ENCODE measurements at places on chromosomes 5 and 9.

DNA sequence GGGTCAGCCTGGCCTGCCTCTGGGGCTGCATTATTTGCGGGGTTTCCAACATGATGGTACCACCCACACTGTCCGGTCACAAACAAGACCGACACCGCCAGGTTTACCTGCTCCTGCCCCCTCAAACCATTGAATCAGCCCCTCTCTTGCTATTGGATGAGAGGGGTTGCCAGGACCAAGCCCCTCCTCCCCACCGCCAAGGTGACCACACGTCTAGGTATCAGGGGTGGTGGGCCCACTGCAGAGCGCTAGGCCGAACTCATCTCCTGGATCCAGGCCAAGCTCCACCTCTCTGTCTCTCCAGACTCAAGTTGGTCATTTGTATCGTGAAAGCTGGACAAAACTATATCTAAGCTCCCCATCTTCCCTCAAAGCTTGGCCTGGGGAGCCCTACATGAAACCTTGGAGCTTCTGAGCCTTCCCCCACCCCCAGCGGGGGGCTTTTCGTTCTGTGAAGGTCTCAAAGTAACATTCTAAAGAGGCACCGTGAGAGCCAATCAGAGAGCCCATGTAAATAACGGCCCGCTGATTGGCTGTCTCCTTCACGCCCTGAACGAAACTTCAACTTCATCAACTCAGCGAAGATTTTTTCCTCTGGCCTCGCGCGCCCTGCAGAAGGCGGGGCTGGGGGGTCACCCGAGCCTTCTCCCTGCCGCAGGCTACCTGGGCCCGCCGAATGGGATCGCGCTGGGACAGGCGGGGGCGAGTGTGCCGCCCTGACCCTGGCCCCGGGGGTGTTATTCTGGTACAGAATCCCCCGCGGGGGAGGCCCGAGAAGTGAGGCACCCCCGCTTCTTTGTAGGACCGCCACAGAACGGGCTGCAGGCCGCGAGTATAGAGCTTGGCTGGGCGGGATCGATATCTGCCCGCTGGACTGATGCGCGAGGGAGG lies 49.6 kb upstream of the PSD2 start:
- DNase-seq, result peak; percentile 82

- no peak for DNase-seq
These were observed 39.2 kb downstream of the TLE4 start for GRCh38 chr9:79610791-79611614.

DNA sequence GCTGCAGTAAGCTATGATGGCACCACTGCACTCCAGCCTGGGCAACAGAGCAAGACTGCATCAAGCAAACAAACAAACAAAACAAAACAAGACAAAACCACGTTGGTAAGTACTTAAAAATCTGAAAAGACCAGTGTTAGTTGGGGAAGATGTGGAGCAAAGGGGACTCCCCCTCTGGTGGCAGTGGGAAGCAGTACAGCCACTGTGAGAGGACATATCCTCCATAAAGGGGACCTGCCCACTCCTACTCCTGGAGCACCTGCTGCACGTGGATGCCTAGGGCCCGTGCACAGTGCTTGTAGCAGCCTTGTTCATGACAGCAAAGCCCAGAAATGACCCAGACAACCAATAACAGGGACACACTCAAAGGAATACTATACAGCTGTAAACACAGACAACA lies 17.0 kb upstream of the IPPK start:
- DNase-seq, result no peak

DNA sequence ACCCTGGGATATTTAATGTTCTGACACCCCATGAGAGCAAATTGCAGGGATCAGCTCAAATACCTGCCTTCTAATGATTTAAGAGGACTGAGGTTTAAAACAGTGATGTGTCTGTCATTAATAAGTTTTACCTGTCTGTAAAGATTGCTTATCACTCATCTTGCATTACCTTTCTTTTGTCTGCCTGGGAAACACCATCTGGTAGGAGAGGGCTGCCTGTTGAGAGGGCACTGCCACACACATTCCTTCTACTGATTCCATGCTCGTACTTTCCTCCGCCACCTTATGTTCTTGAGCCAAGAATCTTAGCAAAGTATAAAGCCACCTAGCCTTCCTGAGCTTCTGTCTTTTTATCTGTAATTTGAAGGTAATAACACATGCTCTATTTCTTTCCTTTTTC lies 118.6 kb downstream of the KCTD16 start:
- DNase-seq, result no peak

DNA sequence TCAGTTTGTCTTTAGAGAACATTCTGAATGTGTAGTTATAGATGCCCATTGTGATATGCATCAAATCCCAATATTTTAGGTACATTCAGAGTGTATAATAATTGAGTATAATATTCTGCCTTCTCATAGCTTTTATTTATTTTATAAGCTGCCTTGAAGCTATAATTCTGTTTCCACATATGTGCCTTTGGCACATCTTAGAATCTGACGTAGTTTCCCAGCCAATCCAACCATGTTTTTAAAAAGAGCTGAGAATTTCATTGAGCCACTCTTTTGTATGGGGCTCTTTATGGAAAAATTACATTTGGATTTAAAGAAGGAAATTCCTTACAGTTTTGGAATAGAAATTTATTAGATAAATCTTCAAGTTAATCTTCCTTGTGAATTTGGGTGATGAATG lies 65.4 kb downstream of the ADCY2 start:
- DNase-seq, result no peak

- DNase-seq, result no peak
These were observed 70.2 kb upstream of the ATG10 start for GRCh38 chr5:81901586-81901985.

DNA sequence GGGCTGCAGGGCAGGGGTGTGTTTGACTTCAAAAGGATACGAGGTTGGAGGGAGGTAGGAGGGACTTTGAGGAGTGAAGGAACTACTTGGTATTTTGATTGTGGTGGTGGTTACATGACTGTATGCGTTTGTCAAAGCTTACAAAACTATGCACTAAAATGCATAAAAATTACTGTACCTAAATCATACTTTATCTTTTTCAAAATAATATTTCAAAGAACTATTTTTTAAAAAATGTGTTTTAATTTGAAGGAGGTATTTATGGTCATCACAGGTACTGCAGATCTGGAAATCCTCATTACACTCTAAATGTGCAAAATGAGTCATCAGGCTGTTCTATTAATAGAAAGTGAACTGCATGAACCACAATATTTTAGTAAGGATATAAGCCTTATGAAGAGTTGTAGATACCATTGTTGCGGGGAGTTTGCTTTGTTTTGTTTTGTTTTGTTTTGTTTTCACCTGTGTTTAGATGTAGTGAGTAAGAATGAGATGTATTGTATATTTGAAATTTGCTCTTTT lies 116.9 kb downstream of the ARRDC3 start:
- DNase-seq, result no peak

DNA sequence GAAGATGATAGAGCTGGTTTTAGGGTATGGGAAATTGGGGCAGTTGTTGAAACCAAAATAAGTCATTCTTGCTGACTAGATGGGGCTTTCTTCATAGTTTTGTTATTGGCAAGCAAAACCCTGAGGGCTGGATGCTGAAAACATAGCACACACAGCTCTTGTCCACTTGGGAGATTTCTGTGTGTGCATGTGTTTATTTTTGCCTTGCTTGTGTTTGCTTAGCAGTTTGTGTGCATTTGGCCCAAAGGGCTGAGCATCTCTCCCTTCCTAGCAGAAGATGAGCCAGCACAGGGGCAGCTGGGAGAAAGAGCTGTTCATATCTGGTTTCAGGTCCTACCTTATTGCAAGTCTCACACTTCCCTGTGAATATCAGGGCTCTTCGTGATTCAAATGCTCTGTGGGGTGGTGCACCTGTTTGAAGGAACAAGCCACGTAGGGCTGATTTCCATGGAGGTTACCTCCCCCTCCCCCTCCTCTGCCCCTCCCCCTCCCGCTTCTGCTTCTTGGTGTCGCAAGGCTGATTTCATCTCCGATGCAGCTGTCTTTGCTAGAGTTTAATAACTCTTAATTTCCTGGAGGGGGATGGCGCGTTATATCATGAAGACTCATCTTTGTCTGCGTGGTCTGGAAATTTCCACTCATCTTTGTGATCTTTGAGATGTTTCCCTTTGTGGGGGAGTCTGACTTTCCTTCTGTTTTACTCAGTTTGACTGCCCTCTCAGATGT lies 296.5 kb downstream of the ARHGAP26 start:
- DNase-seq, result no peak

DNA sequence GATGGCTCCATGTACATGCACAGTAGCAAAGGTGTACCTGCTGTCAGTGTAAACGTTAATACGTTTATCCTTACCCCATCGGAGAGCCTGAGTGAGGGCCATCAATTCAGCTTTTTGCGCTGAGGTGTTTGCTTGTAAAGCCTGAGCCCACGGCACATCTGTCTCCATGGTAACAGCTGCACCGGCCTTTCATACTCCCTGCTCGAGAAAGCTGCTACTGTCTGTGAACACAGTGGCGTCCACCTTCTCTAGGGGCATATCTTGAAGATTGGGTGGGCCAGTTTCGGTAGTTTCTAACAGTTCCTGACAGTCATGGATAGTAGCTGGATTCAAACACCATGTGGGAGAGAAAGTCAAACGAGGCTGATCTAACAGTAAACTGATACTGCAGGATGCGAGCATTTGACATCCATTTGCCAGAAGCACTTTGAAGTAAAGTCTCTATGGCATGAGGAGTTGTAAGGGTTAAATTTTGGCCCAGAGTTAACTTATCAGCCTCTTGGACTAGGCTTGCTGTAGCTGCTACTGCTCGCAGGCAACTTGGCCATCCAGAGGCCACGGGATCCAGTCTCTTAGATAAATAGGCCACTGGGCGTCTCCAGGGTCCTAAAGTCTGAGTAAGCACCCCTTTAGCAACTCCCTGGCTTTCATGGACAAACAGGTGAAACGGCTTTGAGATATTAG lies 21.0 kb upstream of the RHOBTB3 start:
- DNase-seq, result no peak

GRCh38 chr9:2809692-2810419 lies 34.0 kb downstream of the PUM3 start:
- no peak for DNase-seq

- DNase-seq, result no peak
These were observed 22.8 kb downstream of the RAB14 start for GRCh38 chr9:121178676-121179372.

DNA sequence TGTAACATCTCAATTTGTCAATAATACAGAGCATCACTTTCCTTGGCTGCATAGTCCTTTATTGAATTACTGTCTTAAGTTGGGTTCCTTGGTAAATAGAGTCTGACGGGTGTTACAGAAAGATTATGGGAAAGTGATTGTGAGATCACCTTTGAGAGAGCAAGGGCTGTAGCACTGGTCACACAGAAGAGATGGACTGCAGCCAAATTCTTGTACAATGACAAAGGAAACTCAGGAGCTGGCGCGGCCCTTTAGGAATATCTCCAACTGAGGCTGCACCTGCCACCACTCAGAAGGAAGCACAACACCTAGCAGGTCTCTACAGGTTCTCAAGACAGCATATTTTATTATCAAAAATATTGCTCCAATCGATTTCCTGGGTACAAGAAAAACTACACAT lies 350.0 kb upstream of the ISL1 start:
- DNase-seq, result no peak

DNA sequence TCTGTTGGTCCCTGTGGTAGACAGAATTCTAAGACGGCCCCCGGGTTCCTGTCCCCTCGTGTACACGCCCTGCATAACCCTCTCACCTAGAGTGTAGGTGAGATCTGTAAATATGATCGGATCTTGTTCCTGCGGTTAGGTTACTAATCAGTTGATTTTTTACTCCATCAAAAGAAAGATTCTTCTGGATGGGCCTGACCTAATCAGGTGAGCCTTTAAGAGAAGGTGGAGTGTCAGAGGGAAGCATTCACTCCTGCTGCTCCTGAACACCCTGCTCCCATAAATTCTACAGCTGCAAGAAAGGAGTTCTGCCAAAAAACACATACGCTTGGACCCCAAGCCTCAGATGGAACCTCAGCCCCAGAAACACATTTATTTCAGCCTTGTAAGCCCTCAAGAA lies 15.6 kb upstream of the FUBP3 start:
- DNase-seq, result no peak

DNA sequence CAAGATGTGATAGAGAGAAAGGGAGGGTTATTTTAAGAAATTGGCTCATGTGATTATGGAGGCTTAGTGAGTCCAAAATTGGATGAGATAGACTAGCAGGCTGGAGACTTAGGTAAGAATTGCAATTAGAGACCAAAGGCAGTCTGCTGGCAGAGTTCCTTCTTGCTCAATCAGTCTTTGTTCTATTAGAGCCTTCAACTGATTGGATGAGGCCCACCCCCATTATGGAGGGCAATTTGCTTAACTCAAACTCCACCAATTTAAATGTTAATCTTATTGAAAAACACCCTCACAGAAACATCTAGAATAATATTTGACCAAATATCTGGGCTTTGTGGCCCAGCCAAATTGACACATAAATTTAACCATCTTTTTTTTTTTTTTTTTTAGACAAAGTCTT lies 23.9 kb upstream of the TPD52L3 start:
- DNase-seq, result no peak

DNA sequence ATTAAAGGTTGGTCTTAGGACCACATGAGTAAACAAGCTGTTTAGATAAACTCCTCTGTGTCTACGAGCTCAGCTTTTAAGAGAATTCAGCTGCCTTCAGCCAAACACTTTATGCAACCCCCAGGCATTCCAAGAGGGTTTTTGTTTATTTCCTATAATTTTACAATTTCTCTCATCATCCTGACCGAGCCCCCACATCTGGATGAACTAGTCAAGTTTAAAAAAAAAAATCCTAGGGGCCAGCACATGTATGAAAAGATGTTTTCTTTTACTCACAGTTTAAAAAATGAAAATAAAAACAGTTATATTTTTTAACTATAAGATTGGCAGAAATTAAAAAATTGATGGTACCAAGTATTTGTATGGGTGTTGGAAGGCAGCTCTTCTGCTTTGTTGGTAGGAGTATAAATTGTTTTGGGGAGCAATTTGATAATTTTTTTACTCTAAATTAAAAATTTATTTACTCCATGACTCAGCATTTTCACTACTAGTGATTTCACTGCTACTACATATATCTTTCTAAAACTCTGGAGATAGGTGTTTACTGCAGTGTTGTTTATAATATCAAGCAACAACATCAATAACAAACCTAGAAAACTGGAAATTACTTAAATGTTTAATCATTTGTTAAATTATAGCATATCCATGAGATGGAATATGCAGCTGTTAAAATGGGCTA lies 18.1 kb downstream of the YTHDC2 start:
- DNase-seq, result no peak

- peak; percentile 6 for DNase-seq
These were observed 58.1 kb downstream of the RFX3 start for GRCh38 chr9:3467593-3468219.

- DNase-seq, result no peak
These were observed 341.5 kb downstream of the OSTF1 start for GRCh38 chr9:75429531-75430475.

DNA sequence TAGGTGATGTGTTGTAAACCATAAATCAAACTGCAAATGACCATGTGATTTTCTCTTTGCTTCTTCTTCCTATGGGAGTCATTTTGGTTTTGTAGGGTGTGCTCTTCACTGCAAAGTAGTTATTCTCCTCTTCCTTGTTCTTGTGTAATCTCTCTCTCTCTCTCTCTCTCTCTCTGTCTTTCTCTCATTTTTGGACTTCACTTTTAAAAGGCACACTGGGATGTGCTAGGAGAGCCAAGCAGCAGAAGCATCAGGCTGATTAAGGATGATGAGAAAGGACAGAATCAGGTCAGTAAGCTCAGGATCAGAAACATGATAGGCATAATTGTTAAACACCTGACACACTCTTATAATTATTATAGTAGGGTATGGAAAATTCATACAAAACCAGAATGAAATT lies 505.3 kb upstream of the ZNF608 start:
- no peak for DNase-seq
